ENCODE measurements at places on chromosomes 13 and 19.

GRCh38 chr19:50992666-50993035 is 8.8 kb downstream of the KLK8 start:
- DNase-seq, result no peak

GRCh38 chr13:76512721-76513145 is 373.5 kb downstream of the KCTD12 start:
- DNase-seq, result no peak

GRCh38 chr19:7909471-7910067 is 5.1 kb upstream of the TGFBR3L start:
- DNase-seq, result no peak

DNA sequence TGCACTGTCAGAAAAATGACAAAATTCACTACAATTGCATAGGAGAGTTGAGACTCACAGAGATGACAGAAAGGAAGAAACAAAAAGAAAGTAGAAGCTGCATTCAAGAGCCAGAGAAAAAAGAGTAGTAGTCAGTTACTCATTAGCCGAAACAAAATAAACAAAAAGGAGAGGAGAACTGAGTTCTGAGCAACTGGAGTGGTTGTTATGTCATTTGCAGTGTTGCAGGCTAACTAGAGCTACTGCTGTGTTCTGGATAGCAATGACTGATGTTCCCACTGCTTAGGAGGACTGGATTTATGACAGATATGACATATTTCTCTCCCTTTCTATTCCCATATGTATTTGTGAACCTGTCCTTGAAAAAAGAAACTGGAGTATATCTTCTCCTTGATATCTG is 482.6 kb downstream of the RFC3 start:
- no peak for DNase-seq

- no peak for DNase-seq
Measured at GRCh38 chr19:50912727-50913716, 1.8 kb upstream of the KLK4 start.

- peak; percentile 84 for DNase-seq
Measured at GRCh38 chr19:18589380-18590272, 1.0 kb downstream of the REX1BD start.

DNA sequence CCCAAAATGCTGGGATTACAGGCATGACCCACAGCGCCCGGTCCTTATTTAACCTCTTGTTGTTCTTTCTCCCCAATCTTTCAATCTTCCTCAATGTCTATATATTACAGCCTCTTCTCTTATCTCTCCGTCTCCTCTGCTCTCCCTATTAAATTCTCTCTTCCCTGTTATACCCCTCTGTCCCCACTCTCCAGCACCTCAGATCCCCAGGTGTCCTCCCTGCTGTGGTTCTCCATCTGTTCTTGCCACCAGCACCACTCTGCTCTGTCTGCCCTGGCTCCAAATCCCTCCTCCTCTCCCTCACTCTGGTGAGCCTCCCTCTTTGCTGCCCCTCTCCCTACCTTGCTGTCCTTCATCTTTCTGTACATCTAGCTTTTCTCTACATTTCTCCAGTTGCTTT is 1.1 kb downstream of the ZNF600 start:
- DNase-seq, result no peak

GRCh38 chr13:76725211-76725610 is 161.0 kb downstream of the KCTD12 start:
- DNase-seq, result no peak

DNA sequence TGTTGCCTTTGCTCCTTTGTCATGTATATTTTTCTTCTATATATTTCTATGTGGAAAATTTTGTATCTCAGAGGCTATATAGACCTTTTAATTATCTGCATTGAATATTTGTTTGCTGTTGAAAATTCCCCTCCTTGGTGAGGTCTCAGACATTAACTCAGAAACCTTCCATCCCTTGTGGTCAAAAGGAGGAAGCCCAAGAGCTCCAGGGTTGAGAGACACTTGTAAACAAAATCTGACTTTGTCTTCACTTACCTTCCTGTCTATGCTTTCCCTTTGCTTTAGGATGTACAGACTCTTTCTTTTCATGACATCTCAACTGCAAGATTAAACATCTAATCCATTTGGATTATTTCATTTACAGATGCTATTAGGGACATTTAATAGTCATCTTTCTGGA is 157.5 kb downstream of the PCDH20 start:
- DNase-seq, result no peak

GRCh38 chr13:75440100-75440499 is 41.9 kb downstream of the TBC1D4 start:
- DNase-seq, result no peak

DNA sequence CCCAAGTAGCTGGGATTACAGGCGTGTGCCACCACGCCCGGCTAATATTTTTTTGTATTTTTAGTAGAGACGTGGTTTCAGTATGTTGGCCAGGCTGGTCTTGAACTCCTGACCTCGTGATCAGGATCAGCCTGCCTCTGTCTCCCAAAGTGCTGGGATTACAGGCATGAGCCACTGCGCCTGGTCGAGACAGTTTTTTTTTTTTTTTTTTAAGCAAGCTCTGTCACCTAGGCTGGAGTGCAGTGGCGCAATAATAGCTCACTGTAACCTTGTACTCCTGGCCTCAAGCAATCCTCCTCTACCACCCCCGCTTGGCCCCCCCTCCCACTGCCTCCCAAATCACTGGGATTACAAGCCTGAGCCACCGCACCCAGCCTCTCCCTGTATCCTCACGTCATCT is 6.4 kb upstream of the MAP2K7 start:
- no peak for DNase-seq

DNA sequence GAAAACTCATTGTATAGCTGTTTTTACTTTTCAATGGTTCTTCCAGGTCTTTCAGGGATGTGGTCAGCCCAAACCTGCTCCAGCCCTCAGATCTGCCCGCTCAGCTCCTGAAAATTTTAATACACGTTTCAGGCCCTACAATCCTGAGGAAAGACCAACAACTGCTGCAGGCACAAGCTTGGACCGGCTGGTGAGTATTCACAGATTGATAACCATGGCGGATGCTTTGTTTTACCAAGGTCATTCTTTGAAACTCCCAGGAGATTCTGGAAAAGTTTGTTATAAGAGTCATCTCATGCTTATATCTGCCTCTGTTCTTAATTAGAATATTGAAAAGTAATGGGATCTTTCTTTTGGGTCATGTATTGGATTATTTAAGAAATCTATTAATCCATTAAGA is 173.5 kb downstream of the DCT start:
- DNase-seq, result no peak

DNA sequence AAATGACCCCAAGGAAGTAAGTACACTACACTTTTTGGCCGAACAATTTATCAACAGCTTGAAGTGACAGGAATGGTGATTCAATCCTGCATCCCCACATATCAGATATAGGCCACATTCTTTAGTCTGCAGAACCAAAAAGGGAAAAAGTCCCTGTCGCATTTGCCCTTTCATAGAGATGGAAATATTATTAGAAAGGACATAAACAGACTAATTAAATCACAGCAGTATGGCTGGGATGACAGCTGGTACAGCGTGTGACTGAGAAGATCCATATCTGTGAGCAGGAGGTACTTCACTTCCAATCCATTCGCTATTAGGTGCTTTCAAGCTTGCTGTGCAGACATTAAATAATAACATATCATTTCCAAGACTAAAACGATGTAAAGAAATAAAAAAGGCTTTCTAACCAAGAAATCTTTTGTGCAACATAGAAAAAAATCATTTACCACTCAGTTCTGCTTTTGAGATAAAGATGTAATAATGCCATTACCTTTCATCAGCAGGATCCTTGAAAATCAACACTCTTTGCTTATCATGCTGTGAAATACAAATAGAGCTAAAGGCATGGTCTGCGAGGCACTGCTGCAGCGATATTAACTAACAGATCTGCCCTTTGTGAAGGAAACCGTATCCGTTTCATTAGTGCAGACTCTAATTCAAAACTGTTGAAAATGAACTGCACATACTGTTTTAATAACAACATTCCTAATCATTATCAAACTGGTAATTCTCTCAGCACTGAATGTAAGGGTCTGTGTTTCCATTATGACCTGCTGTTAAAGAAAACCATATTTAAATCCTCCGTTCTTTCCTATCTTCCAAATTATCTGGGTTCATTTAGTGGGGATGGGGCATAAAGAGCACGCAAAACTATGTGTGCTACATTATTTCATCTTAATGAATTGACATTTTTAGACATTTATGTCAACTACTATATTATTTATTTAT is 245.6 kb downstream of the DACH1 start:
- DNase-seq, result no peak
